OCI-LY7 (cell line): ENCODE measurements at places on chromosomes 7 and 10.

DNA sequence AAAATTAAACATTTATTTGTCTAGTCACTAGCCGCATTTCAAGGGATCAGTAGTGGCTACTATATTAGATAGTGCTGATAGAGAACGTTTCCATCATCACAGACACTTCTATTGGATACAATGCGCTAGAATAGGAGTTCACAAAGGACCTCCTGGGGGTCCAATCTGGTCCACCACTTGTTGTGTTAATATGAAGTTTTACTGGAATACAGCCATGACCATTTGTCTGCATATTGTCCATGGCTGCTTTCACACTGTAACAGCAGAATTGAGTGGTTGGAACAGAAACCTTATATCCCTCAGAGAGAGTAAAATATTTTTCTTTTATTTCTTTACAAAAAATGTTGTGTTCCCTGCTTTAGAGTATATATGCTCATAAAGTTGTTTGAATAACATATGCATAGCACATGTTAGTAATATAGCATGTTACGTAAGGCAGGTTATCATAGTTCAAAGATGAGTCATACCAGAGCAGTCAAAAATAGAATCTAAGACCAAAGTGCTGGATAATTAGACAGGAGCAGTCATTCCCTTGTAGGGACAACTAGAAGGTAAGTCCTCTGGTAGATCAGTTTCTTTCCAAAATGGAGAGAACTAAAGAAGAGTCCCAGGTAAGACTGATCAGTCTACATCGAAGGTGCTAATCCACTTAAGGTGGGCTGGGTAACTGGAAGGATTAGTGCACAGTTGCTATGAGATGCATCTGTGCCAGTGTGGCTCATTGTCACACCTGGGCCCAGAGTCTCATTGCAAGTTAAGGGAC is 14.9 kb downstream of the BZW2 start:
- DNase-seq: no peak

DNA sequence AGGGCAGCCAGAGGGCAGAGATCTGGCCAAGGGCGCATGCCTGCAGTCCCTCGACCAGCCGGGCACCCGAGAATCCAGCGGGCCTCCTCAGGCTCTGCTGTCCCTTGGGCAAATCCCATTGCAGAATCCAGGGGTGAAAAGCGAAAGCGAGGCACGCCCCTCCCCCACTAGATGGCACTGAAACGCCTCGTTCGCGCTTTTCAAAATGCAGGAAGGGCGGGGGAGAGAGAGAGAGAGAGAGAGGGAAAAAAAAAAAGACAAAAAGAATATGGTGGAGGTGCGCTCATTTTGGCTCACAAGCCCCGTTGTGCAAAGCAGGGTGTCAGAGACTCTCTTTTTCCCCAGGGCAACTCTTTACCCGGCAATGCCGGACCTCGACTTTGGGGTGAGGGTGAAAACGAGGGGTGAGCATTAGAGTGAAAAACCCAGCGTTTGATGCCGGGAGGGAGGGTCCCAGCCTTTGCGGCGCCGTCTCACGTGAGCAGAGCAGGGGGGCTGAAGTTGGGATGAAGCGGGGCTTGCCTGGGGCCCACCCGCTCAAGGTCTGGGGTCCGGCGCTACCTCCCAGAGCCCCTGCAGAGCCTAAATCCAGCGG is 2.5 kb upstream of the TMEM178B start:
- DNase-seq: peak; percentile 48

DNA sequence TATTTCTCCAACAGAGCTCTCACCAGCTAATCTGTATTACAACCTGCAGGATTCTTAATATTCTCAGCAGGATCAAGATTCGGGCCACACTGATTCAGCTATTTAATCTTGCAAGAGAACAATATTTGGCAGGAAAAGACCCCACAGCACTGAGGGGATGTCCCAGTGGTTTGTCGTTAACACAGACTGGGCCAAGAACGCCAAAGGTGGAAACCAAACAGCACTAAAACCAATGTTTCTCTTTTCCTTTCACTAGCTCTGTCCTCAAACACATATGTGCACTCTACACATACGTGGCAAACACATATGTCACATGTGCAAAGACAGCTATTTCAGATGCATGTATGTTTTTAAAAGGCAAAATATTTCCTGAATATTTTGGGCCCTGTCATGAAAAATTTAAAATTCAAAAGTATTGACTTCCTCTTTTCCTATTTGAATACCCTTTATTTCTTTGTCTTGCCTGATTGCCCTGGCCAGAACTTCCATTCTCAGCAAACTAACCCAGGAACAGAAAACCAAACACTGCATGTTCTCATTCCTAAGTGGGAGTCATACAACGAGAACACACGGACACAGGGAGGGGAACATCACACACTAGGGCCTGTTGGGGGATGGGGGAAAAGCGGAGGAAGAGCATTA is 51.7 kb upstream of the NEBL start:
- peak; percentile 25 for DNase-seq

- DNase-seq: no peak
These were observed 394.5 kb downstream of the SEMA3D start for GRCh38 chr7:84792231-84792893.

DNA sequence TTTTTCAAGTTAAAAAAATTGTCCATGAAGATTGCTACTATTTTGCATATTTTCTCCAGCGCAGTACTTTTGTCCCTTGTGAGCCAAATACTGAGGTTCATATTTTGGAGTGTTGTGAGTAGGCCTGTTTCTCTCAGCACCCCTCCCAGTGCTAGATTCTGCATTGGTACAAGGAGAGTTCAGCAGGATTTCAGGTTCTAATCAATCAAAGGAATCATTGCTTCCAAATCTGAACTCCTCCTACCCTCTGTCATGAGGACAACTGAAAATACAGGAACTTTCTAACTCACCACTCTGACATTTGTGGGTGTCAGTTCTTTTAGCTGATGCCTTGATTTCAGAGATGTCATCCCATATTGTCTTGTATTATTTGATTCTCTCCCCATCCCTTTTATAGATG is 299.9 kb downstream of the FZD1 start:
- no peak for DNase-seq

DNA sequence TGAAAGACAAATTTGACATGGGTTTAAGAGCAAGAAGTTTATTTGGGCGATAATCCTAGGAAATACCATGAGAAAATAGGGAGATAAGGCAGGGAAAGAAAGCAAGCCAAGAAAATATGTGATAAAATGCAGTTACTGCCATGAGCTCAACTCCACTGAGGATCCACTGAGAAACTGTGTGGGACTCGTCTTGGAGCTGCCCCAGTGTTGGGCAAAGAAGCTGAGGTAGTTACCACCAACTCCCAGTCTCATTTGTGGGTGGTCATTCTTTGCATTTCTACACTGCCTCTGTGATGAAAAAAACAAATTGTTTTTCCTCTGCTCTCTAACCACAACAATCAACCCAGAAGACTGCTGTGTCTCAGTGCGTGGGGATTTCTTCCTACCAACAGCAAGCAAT is 498.2 kb downstream of the PLXDC2 start:
- no peak for DNase-seq

DNA sequence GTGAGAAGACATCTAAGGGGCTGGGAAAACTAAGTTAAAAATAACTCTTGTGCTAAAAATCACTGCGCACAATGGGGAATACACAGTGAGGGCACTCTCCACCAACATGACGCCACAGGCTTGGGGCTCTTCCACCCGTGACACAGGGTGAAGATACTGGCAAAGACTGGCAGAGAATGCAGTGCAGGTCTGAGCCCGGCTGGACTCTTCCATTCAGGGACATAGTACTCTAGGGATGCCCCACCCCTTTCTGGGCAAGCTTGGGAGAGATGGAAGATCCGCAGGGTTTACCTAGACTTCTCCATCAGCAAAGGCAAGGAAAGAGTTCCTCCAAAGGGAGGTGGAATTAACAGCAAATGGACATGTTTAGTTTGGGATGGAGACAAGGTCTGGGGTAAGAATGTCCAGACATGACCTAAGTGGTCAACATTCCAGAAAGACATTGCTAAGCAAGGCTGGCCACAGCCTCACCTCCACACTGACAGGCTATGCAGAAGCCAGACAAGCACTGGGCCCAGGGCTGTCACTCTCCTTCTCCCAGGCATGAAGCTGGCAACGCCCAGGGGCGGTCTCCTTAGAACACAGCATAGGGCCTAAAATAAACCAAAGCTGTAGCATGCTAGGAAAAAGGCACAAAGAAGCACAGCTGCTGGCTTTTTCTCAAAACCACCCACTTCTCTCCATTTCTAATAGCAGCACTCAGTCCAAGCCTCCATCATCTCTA is 28.1 kb downstream of the XPNPEP1 start:
- DNase-seq: no peak

- DNase-seq: no peak
These were observed 355.2 kb upstream of the LRGUK start for GRCh38 chr7:133771788-133772419.

GRCh38 chr10:96830511-96831199 is 1.4 kb upstream of the LCOR start:
- peak; percentile 88 for DNase-seq

- DNase-seq: no peak
These were observed 392.9 kb downstream of the SUGCT start for GRCh38 chr7:40527723-40528122.

- no peak for DNase-seq
These were observed 298.3 kb downstream of the PTEN start for GRCh38 chr10:88161756-88162155.

- no peak for DNase-seq
These were observed 5.2 kb upstream of the OTUD1 start for GRCh38 chr10:23433701-23434100.

- DNase-seq: no peak
These were observed 117.9 kb upstream of the DLX6 start for GRCh38 chr7:96887426-96887825.

DNA sequence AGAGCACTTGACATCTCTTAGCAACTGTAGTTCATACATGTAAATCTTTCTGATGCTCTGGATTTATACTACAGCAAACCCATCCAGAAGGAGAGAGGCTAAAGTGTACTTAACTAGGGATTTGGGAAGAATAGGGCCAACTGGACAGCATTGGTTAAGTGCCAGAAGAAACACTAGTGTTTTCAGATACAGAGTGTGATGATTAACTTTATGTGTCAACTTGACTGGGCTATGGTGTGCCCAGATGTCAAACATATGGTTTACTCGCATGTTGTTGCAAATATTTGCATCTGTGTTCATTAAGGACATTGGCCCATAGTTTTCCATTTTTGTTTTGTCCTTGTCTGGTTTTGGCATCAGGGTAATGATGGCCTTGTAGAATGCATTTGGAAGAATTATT is 384.7 kb upstream of the KCND2 start:
- DNase-seq: no peak

- no peak for DNase-seq
These were observed 35.3 kb upstream of the CACUL1 start for GRCh38 chr10:118790058-118790457.
